ENCODE measurements at places on chromosomes 16 and 17.
A peak's percentile ranks its signal among the peaks of the same experiment; 100 is the strongest.

GRCh38 chr16:83653785-83654184 lies 154.0 kb upstream of the HSBP1 start:
- DNase-seq, result peak; percentile 3

GRCh38 chr17:67531291-67531690 lies 154.2 kb downstream of the PITPNC1 start:
- DNase-seq, result no peak

DNA sequence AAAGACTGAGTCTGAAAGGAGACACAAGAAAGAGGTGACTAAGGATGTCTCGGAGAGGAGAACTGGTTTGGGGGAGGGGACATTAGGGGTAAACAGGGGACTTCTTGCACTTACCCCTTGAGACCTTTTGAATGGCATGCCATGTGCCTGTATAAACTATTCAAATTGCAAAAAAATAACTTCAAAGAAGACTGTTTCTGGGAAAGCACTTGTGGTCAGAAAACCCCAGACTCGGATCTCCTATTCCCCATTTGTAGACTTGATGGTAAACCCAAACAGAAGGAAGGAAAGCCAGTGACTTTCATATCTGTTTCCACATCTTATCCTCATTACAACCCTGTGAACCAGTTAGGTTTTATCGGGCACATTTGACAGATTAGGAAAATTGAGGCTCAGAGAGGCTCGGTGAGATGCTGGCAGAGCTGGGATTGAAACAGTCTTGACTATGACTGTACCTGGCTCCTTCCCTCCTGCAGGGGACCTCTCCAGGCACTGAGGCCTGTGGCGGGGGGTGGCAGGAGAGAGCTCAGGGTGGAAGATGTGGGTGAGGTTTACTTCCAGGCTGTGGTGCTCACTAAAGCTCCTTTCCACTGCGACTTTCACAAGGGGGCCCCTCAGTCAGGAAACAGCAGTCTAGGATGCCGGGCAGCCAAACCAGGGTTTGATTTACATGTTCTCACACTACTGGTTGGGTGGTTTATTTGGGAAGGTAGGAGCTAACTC lies 30.5 kb upstream of the PLCG2 start:
- no peak for DNase-seq

GRCh38 chr16:24577167-24577566 lies 37.8 kb downstream of the RBBP6 start:
- no peak for DNase-seq

DNA sequence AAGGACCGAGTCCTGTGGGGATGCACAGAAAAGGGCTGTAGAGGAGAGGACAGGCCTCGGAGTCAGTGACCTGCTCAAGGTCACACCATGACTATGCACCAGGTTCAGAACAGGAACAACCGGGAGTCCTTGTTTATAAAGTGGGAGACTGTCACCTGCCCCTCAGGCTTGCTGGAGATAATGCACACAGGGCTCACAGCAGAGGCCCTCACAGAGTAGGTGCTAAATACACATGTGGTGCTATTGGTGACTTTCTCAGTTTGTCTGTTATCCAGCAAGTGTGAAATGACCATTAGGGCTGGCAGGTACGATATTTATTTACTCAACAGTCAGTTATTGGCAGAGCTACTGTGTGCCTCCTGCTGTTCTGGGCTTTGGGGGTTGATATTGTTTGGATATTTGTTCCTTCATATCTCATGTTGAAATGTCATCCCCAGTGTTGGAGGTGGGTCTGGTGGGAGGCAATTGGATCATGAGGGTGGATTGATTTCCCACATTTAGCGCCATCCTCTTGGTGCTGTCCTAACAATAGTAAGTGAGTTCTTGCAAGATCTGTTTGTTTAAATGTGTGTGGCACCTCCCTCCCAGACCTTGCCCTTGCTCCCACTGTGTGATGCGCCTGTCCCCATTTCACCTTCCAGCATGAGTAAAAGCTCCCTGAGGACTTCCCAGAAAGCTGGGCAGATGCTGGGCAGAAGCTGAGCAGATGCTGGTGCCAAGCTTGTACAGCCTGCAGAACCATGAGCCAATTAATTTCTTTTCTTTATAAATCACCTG lies 162.1 kb upstream of the MPHOSPH6 start:
- DNase-seq, result no peak

DNA sequence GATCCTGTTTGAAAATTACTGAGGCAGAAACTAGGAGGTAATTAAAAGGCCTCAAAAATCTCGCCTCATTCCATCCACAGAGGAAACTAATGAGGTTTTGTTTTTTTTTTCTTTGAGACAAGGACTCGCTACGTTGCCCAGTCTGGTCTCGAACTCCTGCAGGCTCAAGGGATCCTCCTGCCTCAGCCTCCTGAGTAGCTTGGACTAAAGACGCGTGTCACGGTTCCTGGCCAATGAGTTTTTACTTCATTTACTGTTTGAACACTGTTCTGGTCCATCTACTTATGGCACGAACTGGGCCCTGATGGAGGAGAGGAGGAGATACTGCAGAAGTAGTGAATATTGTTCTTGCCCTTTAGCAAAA lies 600 bp upstream of the BLTP2 start:
- no peak for DNase-seq

GRCh38 chr17:38538906-38539305 lies 66.8 kb downstream of the SRCIN1 start:
- DNase-seq, result no peak

GRCh38 chr16:75362846-75363245 lies 70.5 kb downstream of the CFDP1 start:
- no peak for DNase-seq

DNA sequence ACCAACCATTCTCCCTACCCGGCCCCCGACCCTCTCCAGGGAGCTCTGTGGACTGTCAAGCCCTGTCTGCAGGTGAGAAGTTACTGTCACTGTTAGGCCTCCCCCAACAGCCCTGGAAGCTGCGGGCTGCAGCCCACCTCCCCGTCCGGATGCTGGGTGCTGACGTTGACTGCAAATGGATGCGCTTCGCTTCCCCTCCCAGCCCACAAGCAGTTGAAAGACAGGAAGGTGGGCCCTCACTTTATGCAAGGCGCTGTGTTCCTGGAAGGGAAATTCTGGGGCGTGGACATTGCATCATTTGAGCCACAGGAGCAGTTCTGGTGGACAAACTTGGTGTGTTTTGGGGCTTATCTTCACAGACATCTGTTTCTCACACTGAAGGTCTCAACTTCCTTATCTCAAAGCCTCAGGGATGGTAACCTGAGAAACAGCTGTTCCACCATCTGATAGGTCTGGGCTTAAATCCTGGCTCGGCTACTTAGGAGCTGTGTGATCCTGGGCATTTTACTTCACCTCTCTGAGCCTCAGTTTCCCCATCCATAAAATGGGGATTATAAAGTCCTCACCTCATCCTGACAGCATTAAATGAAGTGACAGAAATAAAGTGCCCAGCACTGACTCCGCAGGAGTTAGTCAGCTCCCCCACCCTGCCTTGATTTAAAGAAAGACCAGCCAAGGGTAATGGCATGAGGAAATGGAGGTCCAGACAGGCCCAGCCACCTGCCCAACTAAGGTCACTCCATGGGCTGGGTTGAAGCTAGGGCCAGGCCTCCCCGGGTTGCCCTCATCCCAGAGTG lies 4.6 kb upstream of the DRC7 start:
- DNase-seq, result no peak

- DNase-seq, result no peak
Measured at GRCh38 chr16:85582229-85582991, 30.7 kb upstream of the GSE1 start.

- no peak for DNase-seq
Measured at GRCh38 chr17:78958641-78959127, 21.0 kb downstream of the LGALS3BP start.

DNA sequence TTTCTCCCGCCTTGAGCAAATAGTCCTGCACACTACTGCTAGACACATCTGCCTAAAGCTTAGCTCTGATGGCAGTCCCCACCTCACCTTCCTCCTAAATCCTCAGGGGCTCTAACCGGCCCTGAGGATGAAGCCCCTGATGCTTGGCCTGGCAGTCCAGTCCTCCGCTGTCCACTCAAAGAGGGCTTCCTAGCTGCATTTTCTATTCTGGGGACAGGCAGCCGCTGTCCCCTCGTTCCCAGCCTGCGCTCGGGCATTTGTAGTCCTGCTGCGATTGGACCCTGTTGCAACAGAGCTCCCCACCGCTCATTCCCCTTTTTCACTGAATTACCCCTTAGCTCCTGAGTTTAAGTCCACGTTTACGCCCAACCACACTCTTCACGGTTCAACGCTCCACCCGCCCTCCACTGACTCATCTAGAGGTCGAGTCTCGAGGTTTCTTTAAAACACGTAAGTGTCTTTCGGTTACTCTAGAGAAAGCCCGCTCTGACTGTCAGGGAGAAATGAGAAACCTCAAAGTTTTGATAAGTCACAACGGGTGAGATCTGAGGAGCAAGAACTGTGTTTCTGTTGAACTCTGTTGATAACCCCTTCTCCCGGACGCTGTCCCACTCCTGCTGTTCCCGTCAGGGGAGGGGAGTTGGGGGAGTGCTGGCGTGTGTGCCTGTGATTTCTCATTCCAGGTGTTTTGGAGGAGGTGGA lies 4.5 kb downstream of the CCR7 start:
- peak; percentile 84 for DNase-seq

DNA sequence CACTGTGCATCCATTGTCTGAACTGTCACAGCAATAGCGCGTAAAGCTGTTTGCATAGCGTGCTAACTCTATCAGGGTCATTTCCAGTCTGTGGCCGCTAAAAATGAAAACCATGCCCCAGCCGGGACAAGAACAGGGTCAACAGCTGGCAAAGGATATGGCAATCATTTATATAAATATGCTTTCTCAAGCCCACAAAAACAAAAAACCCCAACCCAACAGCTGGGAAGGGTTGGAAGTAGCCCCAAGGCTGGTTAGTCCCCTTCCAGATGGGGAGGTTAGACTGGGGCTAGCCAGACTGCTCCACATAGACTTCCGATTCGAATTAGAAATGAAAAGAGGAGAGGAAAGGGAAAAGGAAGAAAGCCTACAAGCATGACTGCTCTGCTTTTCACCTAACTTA lies 203.3 kb upstream of the TBX2 start:
- DNase-seq, result no peak

- DNase-seq, result no peak
Measured at GRCh38 chr16:82232806-82233205, 62.8 kb upstream of the MPHOSPH6 start.

- peak; percentile 57 for DNase-seq
Measured at GRCh38 chr17:39209317-39210092, 9.4 kb downstream of the RPL19 start.

- peak; percentile 67 for DNase-seq
Measured at GRCh38 chr17:40818733-40819527, 3.5 kb downstream of the KRT10 start.

GRCh38 chr16:4265676-4266075 lies 7.1 kb downstream of the TFAP4 start:
- DNase-seq, result no peak

DNA sequence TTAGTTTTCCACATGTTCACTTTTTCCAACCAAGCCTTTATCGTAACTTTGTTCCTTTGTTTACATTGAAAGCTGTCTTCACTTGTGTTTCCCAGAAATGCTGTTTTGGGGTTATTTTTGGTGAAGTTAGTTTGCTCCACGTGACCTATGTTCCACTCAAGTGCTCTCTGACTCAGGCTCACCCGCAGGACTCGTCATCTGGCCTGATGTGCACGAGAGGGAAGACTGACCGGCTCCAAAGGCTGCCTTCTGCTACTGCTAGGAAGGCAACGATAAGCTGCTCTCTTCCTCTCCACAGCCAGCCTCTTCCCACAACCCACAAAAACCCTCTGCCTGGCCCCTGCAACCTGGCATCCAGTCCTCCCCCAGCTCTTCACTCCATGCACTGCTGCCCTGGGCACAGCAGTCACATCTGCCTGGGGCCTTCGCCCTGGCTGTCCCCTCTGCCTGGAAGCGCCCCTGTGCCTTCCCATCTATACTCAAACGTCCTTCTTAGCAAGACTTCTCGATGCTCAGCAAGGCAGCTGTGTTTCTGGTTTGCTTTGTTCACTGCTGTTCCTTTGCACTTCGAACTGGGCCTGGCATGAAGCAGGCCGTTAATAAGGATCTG lies 28.0 kb downstream of the ZCCHC14 start:
- DNase-seq, result peak; percentile 98

DNA sequence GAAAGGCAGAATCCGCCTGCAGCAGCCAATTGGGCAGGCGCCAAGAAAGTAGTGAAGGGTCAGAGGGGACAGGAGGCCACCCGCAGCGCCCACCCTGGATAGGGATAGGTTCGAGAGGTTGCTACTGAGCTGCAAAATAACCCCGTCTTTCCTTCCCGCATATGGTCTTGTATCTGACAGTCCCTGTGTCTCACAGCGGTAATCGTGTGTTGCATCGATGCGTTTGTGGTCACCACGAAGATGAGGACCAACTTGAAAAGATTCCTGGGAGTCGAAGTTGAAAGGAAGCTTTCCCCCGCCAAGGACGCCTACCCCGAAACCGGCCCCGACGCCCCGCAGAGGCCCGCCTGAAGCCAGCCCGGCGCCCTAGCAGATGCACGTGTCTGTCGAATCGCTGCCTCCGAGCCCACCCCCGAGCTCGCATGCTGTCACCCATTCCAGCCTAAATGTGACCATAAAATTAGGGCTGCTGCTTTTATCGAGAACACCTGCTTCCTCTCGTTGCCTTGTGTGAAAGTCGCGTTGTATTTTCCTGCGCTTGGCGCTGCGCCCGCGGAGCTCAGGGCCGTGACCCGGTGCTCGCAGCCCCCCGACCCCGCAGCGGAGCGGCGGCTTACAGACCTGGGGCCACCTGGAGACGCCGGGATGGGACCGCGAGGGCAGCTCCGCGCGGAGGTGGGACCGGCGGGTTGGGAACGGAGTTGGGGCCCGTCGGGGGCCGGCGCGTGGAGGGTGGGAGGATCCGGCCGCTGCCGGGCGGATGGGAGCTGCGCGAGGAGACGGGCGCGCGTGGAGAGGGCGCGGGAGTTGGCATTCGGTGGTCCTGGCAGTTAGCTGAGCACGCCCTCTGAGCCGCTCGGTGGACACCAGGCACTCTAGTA lies at the start of gene CMTM2:
CMTM2 (plus strand) TSS at position 813 of the 881 bp plus-strand sequence. CDS start 145 bp downstream, outside the sequence.
- DNase-seq, result no peak

DNA sequence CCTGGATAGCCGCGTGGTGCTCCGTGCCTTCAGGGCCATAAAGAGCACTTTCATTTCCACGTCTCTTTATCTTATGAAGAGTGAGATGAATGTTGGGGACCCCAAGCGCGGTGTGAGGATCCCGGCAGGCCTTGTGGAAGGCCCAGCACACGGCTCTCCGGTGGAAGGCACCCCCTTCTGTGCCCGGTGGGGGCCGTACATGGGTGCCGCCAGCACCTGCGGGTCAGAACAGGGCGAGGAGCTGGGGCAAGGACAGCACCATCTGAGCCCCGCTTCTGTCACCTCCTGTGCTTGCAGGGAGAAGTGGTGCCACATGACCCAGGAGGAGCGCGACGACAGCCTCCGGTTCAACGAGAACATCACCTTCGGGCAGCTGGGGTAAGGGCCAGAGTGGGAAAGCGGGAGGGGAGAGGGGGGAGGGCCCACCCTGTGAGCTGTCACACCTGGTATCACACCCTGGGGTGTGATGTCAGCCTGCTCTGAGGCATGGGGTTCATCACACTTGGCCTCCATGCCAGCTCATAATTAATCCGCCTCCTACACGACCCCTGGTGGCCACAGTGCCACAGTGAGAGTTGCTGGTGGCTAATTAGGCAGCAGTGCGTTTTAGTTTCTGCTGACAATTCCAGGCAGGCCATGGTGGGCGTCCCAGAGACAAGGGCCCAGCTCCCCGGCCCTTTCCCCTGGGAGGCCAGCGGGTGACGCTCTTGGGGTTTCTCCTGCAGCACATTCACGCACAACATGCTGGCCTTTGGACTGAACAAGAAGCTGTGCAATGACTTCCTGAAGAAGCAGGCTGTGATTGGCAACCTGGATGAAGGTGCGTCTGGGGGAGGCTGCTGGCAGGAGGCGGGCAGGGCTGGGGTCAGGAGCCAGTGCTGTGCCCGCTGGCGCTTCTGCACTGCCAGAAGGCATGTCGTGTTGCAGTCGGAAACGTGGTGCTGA lies 25.7 kb downstream of the CIBAR2 start:
- DNase-seq, result peak; percentile 71
